Hair follicular keratinocyte (primary cell): ENCODE measurements at places on chromosomes 3 and 15. TPM values are rescaled to one million over a fixed set of nuclear protein-coding genes. Genes with fewer than 3 reads are reported as not detected.

The SKOR1 gene
- 0.08 TPM in 1 of 2 replicates, not detected in the other for total RNA-seq

The FOXB1 gene
- not detected in 2 replicates for total RNA-seq

The CHRNA7 gene
- not detected in 2 replicates for total RNA-seq

The ATP8B4 gene
- total RNA-seq: not detected in 2 replicates

The GRAMD2A gene
- 4.5 and 7.5 TPM in 2 replicates for total RNA-seq

The KLHL40 gene
- total RNA-seq: not detected in 2 replicates

The CXCR6 gene
- total RNA-seq: not detected in 2 replicates

The CFAP92 gene
- 0.39 and 0.61 TPM in 2 replicates for total RNA-seq

The RTP1 gene
- total RNA-seq: not detected in 2 replicates

The ANAPC13 gene
- total RNA-seq: 50.1 and 53.2 TPM in 2 replicates

The VGLL3 gene
- total RNA-seq: 0.62 and 0.65 TPM in 2 replicates

The SPINK8 gene
- total RNA-seq: not detected in 2 replicates

The TXNRD3 gene
- 8.8 and 10.9 TPM in 2 replicates for total RNA-seq

The NDN gene
- 16.9 and 20.2 TPM in 2 replicates for total RNA-seq

The APOD gene
- total RNA-seq: 0.23 TPM in 1 of 2 replicates, not detected in the other

The FBXL2 gene
- 12.8 and 19.5 TPM in 2 replicates for total RNA-seq

The IDH2 gene
- 60.1 and 67.0 TPM in 2 replicates for total RNA-seq

The ARNT2 gene
- total RNA-seq: 0.11 and 0.23 TPM in 2 replicates

The EFCC1 gene
- not detected in 2 replicates for total RNA-seq

The POU1F1 gene
- not detected in 2 replicates for total RNA-seq

The TMCO5A gene
- total RNA-seq: not detected in 2 replicates

The ATP13A5 gene
- not detected in 2 replicates for total RNA-seq

The FRMD5 gene
- 1.3 and 2.5 TPM in 2 replicates for total RNA-seq

The ABI3BP gene
- total RNA-seq: 2.2 and 2.7 TPM in 2 replicates

The CYP19A1 gene
- total RNA-seq: not detected in 2 replicates

The IL5RA gene
- total RNA-seq: not detected in 2 replicates

The PLXNB1 gene
- 49.2 and 84.9 TPM in 2 replicates for total RNA-seq
